Activated CD4-positive, alpha-beta memory T cell treated with anti-CD3 and anti-CD28 coated beads for 36 hours (primary cell): ENCODE measurements at places on chromosomes 7 and 10. TPM values are rescaled to one million over a fixed set of nuclear protein-coding genes. Genes with fewer than 3 reads are reported as not detected.

DNA sequence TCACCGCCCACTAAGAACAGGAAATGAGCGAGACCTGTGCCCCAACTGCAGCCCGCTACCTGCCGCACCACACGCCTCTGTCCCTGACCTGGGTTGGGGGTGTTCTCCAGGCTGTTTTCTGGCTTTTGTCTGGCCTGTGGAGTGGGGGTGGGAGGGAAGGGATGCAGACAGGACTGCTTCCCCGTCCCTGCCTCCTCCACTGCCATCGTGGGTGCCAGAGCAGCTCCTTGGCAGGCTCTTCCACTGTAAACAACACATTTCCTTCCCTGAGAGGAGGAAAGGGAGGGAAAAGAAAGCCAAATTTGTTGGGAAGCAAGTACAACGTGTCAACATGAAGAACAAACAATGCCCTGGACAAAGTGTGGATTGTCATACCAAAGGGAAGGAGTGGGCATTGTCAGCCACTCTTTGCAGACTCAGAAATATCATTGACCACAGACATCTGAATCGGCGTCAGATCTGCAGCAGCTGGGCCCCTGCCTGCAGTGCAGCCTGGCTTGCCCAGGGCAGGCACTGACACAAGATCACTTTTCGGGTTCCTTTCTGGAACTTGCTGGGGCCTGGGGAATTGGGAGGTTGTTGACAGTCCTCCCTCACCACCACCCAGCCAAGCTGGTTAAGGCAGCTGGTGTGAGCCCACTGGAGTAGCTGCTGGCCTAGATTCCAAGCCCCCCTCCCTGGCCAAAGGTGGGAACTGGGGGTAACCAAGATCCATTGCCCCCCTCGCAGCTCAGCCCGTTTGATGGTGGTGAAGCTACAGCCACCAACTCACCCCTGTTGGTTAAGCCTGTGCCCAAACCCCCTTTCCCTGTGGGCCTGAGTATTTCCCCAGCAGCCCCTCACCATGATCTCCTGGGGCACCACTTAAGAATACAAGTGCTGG, 22.6 kb upstream of the TRIM8 start:
- H3K27me3 ChIP-seq, result no peaks in the 10 kb centered on the region
- no peak overlapping the region for H3K4me3 ChIP-seq
- peak; percentile 45 for DNase-seq
- H3K27ac ChIP-seq, result peak overlapping the region; percentile 15

The CYP2C8 gene
- not detected for total RNA-seq

The TRIM74 gene
- 0.63 TPM for total RNA-seq

DNA sequence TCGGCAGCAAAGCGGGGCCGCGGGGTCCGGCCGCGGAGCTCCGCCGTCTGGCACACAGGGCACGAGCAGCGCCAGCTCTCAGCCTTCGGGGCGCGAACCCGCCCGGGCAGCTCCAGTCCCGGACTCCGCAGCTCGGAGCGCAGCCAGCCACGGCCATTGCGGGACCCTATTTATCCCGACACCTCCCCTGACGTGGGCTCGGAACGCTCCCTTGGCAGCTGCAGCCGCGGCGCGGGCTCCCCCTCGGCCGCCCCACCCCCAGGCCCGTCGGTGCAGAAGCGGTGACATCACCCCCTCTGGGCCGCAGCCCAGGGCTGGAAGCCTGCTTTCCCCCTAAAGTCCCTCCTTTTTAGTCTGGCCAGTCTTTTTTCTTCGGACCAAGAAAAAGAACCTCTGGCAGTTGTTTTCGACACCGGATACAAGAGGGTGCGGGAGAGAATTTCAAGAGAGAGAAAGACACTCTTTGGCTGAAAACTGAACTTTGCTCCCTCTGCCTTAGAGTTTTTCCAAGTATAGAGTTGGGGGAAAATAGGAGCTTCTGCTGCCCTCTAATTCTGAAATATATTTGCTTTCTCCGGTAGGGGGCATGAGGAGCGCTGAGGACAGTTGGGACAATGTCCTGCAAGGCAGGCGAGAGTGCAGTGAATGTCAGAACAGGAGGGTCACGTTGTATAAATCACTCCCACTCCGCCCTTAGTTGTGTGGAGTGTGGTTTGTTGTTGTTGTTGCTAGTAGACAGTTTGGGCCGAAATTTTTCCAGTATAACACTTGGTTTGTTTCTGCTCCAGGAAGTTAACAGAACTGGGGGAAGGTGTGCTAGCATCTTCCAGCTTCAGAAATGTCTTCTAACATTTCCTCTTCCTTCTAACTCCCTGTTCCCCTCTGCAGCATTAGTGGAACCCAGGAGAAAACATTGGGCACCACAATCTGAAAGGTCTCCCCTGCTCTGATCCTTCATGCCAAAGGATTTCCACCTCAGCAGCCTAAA, at the start of gene SFRP4:
Gene SFRP4, minus strand, starts transcription at position 145 of the 988 bp plus-strand sequence. CDS start 280 bp downstream, outside the sequence.
- H3K4me3 ChIP-seq, result no peak within 1 kb of the TSS
- no peaks in the 10 kb centered on the region for H3K36me3 ChIP-seq
- no peak within 1 kb of the TSS for H3K27ac ChIP-seq

GRCh38 chr7:132793474-132793873, 217.2 kb upstream of the PLXNA4 start:
- no peaks in the 10 kb centered on the region for H3K27me3 ChIP-seq
- H3K4me1 ChIP-seq, result no peaks in the 10 kb centered on the region
- no peak overlapping the region for H3K4me3 ChIP-seq
- DNase-seq, result no peak

DNA sequence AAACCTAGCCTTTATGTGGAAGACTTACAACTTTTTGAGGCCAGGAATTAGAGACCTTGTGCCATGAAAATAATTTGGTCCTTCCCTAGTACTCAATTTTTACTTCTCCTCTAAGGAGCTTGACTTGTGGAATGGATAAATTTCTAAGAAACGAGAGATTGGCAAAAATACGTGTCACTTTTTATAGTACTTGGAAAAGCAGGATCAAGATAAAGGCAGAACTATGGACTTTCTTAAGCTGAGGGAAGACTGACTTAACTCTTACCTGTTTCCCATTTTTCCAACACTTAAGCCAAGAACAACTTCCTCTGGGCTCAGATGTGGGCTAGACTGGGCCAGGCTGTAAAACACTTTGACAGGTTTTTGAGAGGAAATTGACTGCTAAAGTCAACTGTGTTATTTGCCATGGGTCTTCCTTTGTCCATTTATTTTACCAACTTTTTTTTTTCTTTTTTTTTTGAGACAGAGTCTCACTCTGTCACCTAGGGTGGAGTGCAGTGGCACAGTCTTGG, 2.0 kb upstream of the WBP1L start:
- no peak overlapping the region for H3K27ac ChIP-seq
- no peaks in the 10 kb centered on the region for H3K27me3 ChIP-seq
- peaks cover 33% of the 10 kb centered on the region for H3K4me1 ChIP-seq
- DNase-seq, result no peak
- H3K36me3 ChIP-seq, result no peaks in the 10 kb centered on the region

GRCh38 chr10:50624866-50625501, 1.2 kb upstream of the SGMS1 start:
- peaks cover 33% of the 10 kb centered on the region for H3K4me1 ChIP-seq
- peak overlapping the region; percentile 82 for H3K4me3 ChIP-seq

DNA sequence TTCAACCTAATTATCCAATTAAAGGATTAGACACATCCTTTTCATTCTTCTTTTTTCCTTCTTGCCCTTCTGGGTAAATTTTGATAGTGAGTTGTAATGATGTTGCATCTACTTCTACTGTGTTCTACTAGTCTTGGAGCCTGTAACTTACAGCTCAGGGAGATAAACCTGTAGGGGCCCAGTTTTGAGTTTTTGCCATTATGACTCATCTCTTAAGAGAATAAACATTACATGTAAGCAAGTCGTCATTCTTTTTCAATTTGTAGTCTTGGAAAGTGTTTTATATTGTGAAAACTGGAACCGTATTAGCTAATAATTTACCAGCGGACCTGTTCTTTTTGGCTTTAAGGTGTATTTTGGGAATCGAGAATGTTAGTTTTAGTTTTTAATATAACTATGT, 89.7 kb upstream of the RPA3 start:
- no peaks in the 10 kb centered on the region for H3K27me3 ChIP-seq
- H3K4me3 ChIP-seq, result no peak overlapping the region
- no peaks in the 10 kb centered on the region for H3K4me1 ChIP-seq
- no peak for DNase-seq
- peaks cover 5% of the 10 kb centered on the region for H3K36me3 ChIP-seq

GRCh38 chr7:28732071-28732869, 225.9 kb downstream of the TRIL start:
- H3K27me3 ChIP-seq, result peaks cover 3% of the 10 kb centered on the region
- H3K4me3 ChIP-seq, result no peak overlapping the region

DNA sequence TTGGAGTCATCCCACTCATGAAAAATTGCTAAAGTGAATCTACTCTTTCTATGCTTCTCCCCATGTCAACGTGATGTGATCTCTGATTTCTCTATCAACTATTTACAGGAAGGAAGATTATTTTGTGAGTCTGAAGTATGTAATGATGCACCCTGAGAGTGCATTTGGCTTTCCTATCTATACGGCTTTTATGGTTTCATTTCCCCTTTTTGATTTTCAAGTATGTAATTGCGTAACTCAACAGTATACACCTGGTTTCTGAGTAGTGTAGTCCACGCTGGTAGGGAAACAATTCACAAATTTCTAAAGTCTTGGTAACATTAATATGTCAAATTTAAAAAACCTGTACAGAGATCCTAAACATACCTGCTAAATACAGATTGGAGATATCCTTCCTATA, 194.7 kb upstream of the SEMA3A start:
- H3K4me3 ChIP-seq, result no peak overlapping the region
- no peaks in the 10 kb centered on the region for H3K27me3 ChIP-seq
- no peaks in the 10 kb centered on the region for H3K36me3 ChIP-seq
- no peak for DNase-seq

DNA sequence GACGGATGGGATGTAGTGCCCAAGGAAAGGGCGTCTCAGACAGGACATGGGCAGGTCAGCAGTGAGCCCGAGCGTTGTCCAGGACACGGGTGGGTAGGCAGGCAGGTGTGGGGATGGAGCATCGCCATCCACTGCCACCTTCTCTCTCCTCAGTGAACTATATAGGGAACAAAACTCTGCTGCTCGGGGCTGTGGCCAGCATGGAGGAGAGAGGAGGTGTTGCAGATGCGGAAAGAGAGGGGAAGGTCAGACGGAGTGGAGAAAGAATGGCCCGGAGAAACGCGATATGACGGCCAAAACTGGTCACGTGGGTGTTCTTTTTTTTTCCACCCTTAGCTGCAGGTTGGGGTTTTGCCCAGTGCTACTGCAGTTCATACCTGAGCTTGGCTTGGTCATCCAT, 71.2 kb downstream of the GRID1 start:
- no peak overlapping the region for H3K4me3 ChIP-seq
- no peaks in the 10 kb centered on the region for H3K36me3 ChIP-seq
- H3K4me1 ChIP-seq, result no peaks in the 10 kb centered on the region
- H3K27ac ChIP-seq, result no peak overlapping the region
- peaks cover 2% of the 10 kb centered on the region for H3K27me3 ChIP-seq

- no peak for DNase-seq
- H3K36me3 ChIP-seq, result peaks cover 12% of the 10 kb centered on the region
- H3K4me3 ChIP-seq, result no peak overlapping the region
- H3K4me1 ChIP-seq, result peaks cover 7% of the 10 kb centered on the region
- H3K27ac ChIP-seq, result no peak overlapping the region
Observed at GRCh38 chr10:50325449-50326171, 74.3 kb upstream of the ASAH2 start.

GRCh38 chr10:128070161-128070560, 56.1 kb downstream of the MKI67 start:
- H3K27ac ChIP-seq, result no peak overlapping the region
- H3K4me1 ChIP-seq, result peaks cover 29% of the 10 kb centered on the region
- H3K36me3 ChIP-seq, result peaks cover 75% of the 10 kb centered on the region
- H3K27me3 ChIP-seq, result no peaks in the 10 kb centered on the region

DNA sequence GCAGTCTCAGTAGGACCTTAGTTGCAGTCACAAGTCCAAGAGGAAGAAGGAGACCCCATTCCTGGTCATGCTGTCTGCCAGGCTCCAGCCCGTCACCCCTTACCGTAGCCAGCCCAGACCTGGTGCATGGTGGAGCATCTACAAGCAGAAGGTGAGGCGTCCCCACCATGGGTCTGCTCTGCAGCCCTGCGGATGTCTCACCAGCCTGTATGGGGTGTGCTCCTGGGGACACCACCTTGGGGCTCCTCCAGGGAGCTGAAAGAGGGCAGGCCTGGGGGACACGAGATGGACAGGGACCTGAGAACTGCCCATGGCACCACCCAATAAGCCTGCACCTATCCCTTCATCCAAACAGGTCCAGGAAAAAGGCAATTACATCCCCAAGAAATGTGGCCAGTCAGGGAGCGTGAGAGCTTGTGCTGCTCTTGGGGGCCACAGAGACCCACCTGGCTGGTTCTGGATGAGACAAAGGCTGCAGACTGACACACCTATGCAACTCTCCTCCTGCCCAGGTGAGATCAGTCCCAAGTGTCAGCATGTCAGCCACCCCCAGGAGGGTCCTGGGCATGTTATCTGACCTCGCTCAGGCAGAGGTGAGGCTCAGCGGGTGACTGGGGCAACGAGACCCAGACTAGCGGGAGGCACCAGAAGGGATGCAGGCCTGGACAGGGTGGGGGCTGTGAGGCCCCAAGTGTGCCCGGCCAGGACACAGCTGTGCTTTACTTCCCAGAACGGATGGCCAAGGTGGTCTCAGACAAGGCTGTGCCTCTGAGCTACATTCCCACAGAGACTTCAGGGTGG, 84.5 kb upstream of the RET start:
- no peak for DNase-seq
- H3K27ac ChIP-seq, result no peak overlapping the region
- no peaks in the 10 kb centered on the region for H3K36me3 ChIP-seq
- H3K4me3 ChIP-seq, result no peak overlapping the region
- peaks cover 3% of the 10 kb centered on the region for H3K4me1 ChIP-seq

The LRRD1 gene
- total RNA-seq, result not detected

- H3K4me3 ChIP-seq, result no peak overlapping the region
- DNase-seq, result no peak
- H3K27me3 ChIP-seq, result no peaks in the 10 kb centered on the region
- peaks cover 11% of the 10 kb centered on the region for H3K4me1 ChIP-seq
Observed at GRCh38 chr10:102198027-102198426, 28.1 kb upstream of the ELOVL3 start.
